ENCODE measurements at places on chromosomes 6 and 20.

DNA sequence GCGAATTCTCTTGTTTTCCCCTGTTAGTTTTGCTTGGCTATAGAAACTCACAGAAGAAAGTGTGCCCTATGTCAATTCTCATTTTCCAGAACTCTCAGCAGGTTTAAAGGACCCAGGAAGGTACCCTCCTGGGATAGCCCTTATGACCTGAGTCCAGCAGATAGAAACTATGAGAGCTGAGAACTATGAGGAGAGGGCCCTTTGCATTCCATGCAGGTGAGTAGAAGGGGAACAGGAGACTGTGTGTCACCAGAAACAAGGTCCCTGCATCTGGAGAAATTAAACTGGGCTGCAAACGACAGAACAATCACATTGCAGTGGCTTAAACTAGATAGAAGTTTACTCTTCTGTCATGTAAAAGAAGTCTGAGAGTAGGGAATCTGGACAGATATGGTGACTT, 35.7 kb upstream of the SCUBE3 start:
- DNase-seq: no peak

DNA sequence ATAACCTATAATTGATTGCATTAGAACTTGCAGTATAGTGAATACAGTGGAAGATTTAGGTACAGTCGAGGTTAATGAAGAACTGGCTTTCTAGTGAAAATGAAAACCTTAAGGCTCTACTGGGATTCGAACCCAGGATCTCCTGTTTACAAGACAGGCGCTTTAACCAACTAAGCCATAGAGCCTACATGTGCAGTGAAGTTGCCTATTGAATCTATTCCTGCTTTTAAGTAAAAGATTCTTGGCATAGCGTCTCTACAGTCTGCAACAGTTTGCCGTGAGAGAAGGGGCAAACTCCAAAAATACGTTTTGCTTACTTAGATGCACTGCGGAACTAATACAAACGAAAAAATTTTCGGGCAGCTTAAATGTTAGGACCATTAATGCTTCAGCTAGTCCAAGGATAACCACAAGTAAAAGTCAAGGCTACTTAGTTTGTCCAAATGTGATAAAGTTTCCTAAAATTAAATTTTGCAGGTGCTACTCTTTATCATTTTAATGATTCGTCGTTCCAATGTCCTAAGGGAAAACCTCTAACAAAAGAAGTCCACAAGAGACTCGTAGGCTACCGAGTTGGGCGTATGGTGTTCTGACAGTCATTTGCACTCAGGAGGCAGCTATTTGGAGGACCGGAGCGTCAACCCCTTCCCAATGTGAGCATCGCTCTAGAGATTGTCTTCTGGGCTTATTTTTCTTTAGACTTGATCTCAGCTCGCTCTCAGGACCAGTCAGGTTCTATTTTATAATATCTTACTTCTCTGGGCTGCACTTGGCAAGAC, 31.3 kb upstream of the ZSCAN23 start:
- DNase-seq: no peak

- no peak for DNase-seq
These were observed 187.5 kb upstream of the FKBP1C start for GRCh38 chr6:63023726-63024125.

DNA sequence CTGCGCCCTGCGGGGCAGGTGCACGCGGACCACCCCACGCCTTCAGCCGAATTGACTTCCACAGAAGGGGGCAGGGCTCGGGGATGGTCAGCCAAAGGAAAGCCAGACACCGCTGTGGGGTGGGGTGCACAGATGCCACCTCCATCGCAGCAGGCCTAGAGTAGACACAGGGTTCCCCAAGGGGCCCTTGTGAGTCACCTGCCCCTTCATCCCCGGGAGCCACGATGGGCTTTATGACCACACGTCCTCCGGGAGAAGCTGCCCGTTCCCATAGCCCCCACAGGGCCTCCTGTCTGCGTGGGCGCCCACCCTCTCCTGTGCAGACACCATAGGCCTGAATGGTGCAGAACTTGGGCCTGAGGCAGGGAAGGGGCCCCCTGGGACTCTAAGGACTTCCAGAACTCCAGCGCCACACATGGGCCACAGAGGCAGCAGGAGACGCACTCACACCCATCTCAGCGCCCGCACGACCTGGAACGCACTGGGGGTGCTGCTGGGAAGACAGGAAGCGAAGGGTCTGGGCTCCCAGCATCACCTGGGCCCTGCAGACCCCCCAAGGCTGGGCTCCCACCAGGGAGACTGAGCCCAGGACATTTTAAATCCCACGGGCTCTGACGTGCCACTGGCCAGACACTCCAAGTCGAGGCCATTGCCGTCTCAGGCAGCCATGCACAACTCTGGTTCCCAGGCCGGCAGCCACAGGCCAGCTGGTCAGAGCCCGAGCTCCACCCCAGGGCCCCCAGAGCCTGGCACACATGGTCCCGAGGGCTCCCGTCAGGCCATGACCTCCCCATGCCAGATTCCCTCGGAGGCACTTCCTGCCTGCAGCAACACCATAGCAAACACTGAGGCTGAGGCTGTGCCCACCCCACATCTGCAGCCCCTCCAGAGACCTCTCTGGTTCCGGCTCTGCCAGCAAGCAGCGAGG, 134.2 kb downstream of the DLL1 start:
- DNase-seq: no peak

DNA sequence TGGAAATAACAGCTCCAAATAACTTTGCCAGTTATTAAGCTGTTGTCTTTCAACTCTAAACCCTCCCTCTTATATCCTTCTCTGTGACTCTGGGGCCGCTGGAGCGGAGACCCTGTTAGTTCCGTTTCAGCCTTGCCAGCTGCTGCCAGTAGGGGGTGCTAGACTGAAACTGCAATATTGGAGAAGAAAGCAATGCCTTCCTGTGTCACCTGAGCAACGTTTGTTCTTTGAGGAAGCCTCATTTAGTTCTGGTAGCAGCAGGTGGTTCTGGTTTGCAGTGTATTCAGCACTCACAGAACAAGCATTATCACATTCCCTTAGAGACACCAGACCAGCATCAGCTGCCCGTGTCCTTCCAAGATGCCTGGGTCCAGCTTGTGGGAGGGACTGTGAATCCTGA, 22.9 kb upstream of the JAG1 start:
- peak; percentile 57 for DNase-seq

- DNase-seq: no peak
These were observed 95.9 kb downstream of the SSR1 start for GRCh38 chr6:7216941-7217621.

DNA sequence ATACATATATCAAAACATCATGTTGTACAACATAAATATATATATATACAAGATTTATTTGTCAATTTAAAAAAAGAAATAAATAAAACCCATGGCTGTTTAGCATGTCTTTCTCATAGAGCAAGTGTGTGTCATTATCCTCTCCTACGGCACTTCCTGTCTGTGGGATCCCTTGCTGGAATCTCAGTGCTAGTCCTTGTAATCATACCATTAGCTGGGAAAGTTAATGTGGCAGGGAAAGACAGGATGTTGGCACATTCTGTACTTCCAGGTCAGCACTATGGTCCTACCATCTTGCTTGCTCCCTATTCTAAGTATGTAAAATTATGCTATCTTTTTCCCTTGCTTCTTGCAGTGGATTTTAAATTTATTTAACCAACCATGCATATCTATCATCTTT, 9.5 kb upstream of the SLC17A3 start:
- DNase-seq: no peak

- DNase-seq: no peak
These were observed 80.2 kb upstream of the SLC2A12 start for GRCh38 chr6:134132494-134133141.

DNA sequence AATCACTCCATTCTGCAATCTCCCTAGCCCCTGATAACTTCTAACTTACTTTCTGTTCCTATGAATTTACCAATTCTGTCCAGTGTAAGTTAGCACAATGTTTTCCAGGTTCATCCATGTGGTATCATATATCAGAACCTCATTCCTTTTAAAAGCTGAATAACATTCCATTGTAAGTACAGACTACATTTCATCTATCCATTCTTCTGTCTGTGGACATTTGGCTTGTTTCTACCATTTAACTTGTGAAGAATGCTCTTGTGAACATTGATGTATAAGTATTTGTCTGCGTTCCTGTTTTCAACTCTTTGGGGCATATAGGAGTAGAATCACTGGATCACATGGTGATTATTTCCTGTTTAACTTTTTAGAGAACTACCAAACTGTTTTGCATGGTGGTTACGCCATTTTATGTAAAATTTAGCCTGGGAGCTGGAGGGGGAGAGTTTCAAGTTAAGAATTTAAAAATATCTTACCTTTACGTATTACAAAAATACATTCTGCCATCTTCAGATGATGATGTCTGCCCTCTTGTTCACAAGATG, 156.5 kb downstream of the BTBD3 start:
- no peak for DNase-seq

- no peak for DNase-seq
These were observed 50.8 kb downstream of the BCAS4 start for GRCh38 chr20:50845566-50846215.

- peak; percentile 82 for DNase-seq
These were observed 526 bp downstream of the SOD2 start for GRCh38 chr6:159692303-159693127.
